Kidney tubule cell (primary cell): ENCODE measurements at places on chromosomes 2 and 18.

DNA sequence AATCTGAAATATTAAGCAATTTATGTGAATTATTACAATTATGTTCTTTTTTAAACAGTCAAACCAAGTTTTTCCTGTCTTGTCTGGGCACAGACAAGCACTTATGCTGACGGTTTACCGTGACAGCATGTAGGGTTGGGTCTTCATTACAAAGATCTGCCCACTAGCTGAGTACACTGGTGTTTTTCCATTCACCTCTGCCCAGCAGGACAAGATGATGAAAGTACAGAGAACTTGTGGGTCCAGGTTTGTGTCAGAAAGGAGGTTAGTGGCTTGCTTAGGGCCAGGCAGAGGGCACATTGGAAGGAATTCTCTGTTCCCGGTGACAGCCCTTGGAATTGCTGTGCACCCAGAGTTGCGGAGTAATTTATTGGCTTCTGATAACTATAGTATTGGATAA is 14.0 kb downstream of the NABP1 start:
- DNase-seq: peak; percentile 24

- no peak for DNase-seq
Measured at GRCh38 chr2:227511239-227511930, 39.4 kb downstream of the AGFG1 start.

DNA sequence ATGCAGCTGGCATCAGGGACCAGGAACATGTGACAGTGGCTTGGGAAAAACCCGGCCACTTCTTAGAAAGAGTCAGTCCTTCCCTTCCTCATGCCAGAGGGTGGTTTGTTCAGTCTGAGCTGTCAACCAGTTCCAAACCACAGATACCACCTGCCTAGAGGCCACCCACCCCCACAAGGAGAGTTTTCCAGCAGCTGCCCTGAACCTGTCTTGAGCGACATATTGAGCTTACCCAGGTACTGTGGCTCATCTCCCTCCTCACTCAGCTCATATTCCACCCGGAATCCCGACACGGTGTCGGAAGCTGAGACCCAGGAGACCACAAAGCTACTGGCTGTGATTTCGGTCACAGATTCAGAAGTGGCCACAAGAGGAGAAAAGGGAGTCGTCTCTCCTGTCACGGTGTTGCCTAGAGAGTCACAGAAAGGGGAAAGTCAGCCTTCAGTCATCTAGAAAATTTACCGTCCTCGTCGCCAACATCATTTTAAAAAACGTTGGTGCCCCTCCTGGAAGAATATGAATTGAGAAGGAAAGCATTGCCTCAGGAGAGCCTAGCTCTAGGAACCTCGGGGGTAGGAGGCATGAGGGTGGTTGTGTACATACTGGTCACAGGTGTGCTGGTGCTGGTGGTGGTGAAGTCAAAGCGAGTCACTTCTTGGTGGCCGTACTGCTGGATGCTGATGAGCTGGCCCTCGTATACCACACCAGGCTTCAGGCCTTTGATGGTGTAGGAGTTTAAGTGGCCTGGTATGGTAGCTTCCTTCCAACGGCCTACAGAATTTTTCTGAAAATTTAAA is 26.3 kb downstream of the FN1 start:
- DNase-seq: peak; percentile 90

DNA sequence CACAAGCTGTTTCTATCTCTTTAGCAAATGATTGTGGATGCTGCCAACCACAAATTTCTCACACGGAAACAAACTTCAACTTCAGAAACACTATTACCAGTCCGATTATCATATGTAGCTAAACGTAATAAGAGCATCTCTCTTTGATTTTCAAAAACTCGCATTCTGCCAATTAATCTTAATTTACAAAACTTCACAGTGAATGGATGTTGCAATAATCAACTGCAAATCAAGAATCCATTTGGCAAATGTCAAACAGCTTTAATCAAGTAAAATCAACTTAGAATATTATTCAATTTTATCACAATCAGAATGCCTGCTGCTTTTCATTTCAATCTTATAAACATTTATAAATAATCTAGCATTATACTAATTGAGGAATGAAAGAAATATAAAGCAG is 54.2 kb downstream of the DTNB start:
- no peak for DNase-seq

DNA sequence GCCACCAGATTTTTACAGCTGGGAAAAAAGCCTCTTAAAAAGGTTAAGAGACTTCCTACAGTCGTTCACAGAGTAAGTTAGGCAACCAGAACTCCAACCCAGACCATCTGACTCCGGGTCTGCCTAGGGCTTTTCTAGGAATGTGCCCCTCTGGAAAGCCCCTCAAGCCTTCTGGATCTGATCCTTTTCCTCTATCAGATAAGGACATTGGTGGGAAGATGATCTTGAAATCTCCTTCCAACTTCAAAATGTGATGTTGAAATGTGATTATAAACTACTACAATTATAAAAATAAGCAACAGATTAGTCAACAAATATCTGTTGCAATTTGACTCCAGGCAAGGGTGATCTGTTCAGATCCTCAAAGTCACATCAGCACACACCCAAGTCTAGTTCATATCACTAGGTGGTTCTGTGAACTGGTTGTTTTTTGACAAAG is 270.4 kb downstream of the ARHGAP15 start:
- no peak for DNase-seq

- peak; percentile 42 for DNase-seq
Measured at GRCh38 chr2:197306696-197307040, 3.9 kb downstream of the ANKRD44 start.

GRCh38 chr18:31773774-31774476 is 13.2 kb upstream of the SLC25A52 start:
- DNase-seq: no peak

DNA sequence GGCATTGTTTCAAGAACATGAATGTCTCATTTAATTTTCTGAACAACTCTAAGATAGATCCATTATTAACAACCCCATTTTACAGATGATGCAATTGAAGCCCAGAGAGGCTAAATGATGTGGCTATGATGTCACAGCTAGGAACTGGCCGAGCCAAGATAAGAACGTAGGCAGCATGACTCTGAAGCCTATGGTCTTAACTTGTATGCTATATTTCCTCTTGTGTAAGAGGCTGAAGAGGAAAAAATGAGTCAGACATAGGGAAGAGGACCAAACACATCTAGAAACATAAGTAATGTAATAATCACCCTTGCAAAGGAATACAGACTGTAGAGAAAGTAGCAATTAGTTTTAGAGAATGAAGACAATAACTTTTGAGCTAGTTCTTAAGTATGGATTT is 416.8 kb downstream of the FIGN start:
- no peak for DNase-seq

- DNase-seq: no peak
Measured at GRCh38 chr2:1864981-1865421, 120.7 kb upstream of the PXDN start.

GRCh38 chr2:102030855-102031527 is 39.2 kb downstream of the IL1R2 start:
- DNase-seq: no peak

- no peak for DNase-seq
Measured at GRCh38 chr2:86541334-86541733, 21.9 kb downstream of the CHMP3 start.

DNA sequence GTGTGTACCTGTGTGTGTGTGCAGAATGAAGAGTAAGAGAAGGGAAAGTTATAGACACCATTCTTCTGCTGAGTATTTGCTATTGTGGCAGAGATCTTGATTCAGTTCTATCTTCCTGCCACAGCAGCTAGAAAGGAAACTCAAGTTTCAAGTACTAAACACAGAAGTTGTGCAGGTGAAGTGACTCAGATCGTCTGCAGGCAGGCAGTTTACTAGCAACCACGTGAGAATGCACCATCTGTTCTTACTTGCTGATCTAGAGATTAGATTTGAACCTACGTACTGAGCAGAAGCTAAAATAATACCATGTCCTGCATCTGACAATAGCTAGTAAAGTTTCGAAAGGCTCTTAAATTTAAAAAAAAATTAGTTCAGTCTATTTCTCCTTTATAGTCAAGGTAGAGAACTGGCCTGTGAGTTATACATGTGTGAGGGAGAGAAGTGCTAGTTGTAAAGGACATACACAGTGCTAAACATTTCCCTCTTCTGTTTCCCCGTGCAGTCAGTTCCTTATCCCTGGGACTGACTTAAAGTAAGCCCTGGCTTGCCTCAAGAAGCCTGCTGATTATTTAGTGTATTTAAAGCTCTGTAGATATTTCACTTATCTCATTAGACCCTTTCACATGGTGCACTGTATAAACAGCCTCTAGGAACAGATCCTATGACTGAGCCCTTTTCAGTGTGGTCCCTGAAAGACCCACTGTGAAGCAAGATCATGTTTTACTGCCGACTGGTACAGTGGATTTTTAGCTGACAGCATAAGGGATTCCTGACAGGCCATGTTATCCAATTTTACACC is 45.0 kb downstream of the SLC38A11 start:
- peak; percentile 68 for DNase-seq

- DNase-seq: peak; percentile 50
Measured at GRCh38 chr18:2985628-2986027, 27.3 kb downstream of the LPIN2 start.
